Stimulated activated CD4-positive, alpha-beta T cell treated with anti-CD3 and anti-CD28 coated beads, Interleukin-1b, Interleukin-23, amount 100 ng/mL, for 4 hours (primary cell): ENCODE measurements at places on chromosomes 5 and 9.

DNA sequence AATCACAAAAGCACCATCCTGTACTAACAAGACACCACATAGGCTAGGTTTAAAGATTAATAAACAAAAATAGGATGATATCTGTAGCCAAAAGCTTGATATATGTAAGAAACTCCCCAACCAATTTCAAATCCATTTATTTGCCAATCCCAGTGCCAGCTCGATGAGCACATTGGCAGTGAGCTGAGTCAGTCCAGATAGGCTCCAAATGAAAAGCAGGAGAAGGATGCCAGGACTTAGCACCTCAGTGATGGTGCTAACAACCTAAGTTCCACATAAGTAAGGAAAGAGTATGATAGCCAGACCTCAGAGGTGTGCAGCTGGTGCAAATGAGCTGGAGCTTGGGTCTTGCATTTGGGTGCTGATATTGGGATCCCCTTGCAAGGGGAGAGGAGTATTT is 158.1 kb downstream of the SIL1 start:
- DNase-seq = no peak

DNA sequence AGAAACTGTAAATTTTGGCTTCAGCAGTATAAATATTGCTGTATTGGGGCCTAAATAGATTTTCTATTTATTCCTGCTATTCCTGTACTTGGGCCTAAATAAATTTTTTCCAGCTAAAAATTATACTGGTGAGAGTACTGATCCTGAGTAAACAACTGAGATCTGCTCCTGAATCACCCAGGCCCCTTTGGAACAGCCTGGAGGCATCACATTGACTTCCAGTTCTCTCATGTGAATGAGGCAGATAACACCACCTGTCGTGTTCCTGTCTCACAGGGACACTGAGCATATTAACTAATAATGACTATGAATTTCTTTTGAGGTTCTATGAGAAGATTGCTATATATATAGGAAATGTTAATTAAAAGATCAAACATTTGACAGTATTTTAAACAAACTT is 119.5 kb upstream of the PLCXD3 start:
- DNase-seq = no peak

GRCh38 chr9:9998491-9999287 is 614.1 kb downstream of the PTPRD start:
- no peak for DNase-seq

- DNase-seq = no peak
These were observed 185.1 kb downstream of the RGS3 start for GRCh38 chr9:113648586-113648985.

GRCh38 chr5:77143998-77144836 is 57.1 kb upstream of the ZBED3 start:
- DNase-seq = peak; percentile 45

- no peak for DNase-seq
These were observed 444.8 kb downstream of the BNC2 start for GRCh38 chr9:16425562-16426231.

DNA sequence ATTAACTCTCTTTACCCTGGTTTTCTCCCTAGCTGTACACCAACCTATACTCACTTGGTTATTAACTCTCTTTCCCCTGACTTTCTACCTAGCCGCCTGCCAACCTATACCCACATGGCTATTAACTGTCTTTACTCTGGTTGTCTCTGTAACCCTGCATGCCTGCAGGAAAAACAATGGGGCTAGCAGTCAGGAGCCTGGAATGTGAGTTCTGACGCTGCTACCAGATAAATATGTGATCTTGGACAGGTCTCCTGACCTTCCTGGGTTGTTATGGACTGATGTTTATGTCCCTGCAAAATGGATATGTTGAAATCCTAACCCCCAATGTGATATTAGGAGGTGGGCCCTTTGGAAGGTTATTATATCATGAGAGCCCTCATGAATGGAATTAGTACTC is 119.2 kb downstream of the SMARCA2 start:
- no peak for DNase-seq

- DNase-seq = no peak
These were observed 538 bp upstream of the ARHGEF28 start for GRCh38 chr5:73625372-73625943.

GRCh38 chr5:31116466-31117031 is 76.9 kb upstream of the CDH6 start:
- no peak for DNase-seq

GRCh38 chr9:78848061-78848460 is 551.1 kb downstream of the PSAT1 start:
- no peak for DNase-seq

DNA sequence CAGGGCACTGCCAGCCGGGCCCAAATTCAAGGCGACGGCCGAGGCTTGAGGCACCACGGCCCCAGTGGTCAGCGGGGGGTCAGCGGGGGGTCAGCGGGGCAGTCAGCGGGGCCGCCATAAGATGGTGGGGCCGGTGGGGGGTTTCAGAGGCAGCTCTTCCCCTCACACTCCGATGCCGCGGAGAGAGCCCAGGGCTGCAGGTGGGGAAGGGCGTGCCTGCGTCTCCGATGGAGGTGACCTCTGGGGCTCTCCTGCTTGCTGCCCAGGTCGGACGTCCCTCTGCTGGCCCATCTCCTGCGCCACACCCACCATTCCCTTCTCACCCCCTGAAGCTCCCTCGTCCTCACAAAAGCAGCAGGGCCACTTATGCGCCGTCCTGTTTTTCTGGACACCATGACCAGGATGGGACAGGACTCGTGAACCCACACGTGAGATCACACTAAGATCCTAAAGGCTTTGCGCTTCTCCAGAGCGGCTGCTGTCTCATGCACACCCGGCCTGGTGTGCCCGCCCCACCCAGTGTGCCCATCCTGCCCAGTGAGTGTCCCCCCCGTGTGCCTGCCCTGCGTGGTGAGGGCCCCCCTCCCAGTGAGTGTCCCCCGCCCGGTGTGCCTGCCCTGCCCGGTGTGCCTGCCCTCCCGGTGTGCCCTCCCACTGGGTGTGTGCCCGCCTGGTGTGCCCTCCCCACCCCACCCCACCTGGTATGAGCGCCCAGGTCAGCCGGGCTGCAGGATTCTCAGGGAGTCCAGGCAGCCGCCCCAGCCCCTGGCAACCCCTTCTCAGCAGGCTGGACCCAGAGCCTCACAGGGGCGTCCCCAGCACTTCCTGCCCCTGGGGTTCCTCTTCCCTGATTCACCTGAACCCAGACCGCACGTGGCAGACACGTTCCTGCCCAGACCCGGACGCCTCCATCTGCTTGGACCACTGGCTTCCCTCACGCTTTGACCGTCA is 48.7 kb upstream of the NKD2 start:
- DNase-seq = no peak

- no peak for DNase-seq
These were observed 124.1 kb upstream of the KCNN2 start for GRCh38 chr5:114237766-114238165.

DNA sequence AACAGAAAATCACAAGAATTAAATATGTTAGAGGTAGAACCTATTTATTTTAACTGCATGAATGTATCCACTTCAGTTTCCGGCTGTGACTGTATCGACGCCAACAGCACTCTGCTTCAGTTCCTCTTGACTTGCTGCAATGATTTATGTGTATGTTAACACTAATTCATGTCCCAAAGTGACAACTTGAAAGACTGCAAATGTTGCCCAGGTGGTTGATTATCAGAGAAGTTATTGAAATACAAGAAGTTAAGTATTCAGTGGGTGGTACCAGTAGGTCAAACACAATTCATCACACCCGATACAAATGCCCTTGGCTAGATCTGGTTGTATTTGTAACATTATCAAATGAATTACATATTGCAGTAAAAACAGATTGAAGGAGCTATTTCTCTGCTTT is 622.7 kb upstream of the CDH18 start:
- no peak for DNase-seq

GRCh38 chr9:928363-929042 is 48.0 kb upstream of the DMRT3 start:
- DNase-seq = no peak

DNA sequence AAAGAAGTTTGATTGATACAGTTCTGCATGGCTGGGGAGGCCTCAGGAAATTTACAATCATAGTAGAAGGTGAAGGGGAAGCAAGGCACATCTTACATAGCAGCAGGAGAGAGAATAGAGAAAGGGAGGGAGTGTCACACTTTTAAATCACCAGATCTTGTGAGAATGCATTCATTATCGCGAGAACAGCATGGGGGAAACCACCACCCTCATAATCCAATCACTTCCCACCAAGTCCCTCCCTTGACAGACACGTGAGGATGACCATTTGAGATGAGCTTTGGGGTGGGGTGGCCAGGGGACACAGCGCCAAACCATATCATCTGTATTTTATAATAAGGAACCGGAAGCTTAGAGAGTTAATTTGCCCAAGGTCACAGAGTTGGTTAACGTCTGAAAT is 13.7 kb upstream of the FOCAD start:
- no peak for DNase-seq

DNA sequence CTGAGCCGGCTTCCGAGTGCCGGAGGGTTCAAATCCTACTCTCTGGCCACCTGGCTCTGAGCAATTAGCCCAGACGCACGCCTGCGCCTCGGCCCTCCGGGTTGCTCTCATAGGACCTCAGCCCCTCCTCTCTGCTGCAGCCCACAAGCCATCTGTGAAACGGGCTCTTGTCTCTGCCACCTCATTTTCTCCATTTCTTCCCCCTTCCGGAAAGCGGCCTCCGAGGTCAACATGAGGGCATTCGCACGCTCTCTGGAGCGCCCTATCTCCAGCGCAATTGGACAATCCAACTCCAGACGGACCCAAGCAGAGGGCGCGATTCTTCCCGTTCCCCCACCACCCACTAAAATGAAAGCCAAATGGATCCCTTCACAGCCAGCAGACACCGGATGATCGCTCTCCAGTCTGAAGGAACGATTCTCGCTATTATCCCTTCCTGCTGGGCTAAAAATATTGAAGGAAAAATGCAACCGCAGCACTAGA is 41.5 kb downstream of the VAV2 start:
- no peak for DNase-seq

- no peak for DNase-seq
These were observed 555.5 kb downstream of the CDH9 start for GRCh38 chr5:26482810-26483375.

DNA sequence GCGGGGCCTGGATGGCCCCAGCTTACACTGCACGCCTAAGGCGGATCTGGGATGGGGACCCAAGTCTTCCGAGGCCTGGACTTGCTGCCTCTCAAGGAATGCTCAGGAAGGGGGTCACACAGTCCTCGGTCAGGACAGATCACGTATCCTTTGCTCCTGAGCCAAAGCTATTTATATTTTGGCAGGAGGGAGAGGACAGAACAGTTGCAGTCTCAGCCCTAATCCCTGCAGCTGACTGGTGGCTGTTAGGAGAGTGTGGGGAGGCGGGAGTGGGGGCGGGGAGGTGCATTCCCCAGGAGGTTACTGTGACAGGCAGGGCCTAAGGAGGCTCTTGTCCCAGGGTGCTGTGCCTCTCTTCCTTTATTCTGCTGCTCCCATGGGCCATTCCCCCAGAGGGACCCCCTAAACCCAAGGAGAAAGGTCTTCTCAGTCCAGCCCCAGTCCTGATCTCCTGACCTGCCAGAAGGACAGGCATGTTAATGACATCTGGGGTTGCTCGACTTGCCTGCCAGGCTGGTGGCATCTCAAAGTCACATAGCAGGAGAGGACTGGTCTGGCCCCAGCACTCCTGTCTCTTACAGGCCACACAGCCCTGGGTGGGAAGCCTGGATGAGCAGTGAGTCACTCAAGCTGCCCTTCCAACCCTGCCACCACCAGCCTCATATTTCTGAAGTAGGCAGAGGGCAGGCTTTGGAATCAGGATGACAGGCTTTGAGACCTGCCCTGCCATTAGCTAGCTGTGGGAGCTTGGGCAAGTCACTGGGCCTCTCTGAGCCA is 51.9 kb downstream of the COL27A1 start:
- DNase-seq = no peak

DNA sequence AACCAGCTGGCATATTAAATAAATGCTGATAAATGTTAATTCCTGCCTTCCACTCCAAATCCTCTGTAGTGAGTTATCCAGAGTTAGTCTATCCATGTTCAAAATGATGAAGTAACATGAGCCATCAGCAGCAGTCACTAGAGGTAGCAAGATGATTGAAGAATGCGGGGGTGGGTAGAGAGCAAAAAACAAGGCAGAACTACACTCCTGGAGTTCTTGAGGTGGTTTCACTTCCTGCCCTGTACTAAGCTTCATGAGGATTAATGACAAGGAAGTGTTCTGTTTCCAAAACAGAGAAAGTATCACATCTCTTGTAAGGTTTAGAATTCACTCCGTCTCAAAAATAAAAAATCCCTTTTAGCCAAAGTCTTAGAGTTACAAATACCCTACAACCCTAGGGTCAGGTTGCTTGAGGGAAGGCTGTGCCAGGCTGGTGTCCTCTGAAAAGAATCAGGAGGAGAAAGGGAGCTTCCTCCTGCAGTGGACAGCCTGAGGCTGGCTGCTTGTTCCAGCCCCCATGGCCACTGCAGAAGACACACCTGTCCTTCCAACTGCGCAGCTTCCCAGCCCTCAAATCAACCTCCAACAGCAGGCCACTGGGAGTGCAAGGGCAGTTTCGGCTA is 180.2 kb downstream of the DENND1A start:
- DNase-seq = no peak

- DNase-seq = no peak
These were observed 2.5 kb downstream of the TGFBR1 start for GRCh38 chr9:99107421-99107820.
